GM23248 (cell line): ENCODE measurements at places on chromosomes 6 and 20. TPM values are rescaled to one million over a fixed set of nuclear protein-coding genes. Genes with fewer than 3 reads are reported as not detected.
A peak's percentile ranks its signal among the peaks of the same experiment; 100 is the strongest.

- H3K27ac ChIP-seq, result no peak overlapping the region
- no peaks in the 10 kb centered on the region for H3K27me3 ChIP-seq
- H3K4me3 ChIP-seq, result no peak overlapping the region
- H3K4me1 ChIP-seq, result peaks cover 13% of the 10 kb centered on the region
Measured at GRCh38 chr6:11323666-11324452, 91.4 kb upstream of the NEDD9 start.

GRCh38 chr6:34381081-34381480 is 11.4 kb downstream of the NUDT3 start:
- no peaks in the 10 kb centered on the region for H3K27me3 ChIP-seq
- peaks cover 19% of the 10 kb centered on the region for H3K4me1 ChIP-seq
- H3K36me3 ChIP-seq, result no peaks in the 10 kb centered on the region
- H3K4me3 ChIP-seq, result no peak overlapping the region

- peak; percentile 63 for DNase-seq
- H3K4me1 ChIP-seq, result peaks cover 42% of the 10 kb centered on the region
- no peaks in the 10 kb centered on the region for H3K36me3 ChIP-seq
- peak overlapping the region; percentile 77 for H3K27ac ChIP-seq
- H3K4me3 ChIP-seq, result peak overlapping the region; percentile 98
Measured at GRCh38 chr6:108561742-108562502, 1.2 kb downstream of the FOXO3 start.

GRCh38 chr20:61041481-61041880 is 210.6 kb upstream of the CDH4 start:
- H3K27ac ChIP-seq, result no peak overlapping the region
- no peaks in the 10 kb centered on the region for H3K4me1 ChIP-seq
- DNase-seq, result no peak
- no peak overlapping the region for H3K4me3 ChIP-seq

DNA sequence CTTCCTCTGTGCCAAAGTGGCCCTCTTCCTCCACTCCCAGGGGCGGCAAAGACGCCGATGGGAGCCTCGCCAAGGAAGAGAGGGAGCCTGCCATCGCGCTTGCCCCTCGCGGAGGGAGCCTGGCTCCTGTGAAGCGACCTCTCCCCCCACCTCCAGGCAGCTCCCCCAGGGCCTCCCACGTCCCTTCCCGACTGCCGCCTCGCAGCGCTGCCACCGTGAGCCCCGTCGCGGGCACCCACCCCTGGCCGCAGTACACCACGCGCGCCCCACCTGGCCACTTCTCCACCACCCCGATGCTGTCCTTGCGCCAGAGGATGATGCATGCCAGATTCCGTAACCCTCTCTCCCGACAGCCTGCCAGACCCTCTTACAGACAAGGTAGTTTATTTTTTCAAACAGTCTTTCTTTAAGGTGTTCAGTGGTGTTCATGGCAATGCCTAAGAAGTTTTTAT is 64.9 kb downstream of the FNDC1 start:
- H3K27me3 ChIP-seq, result no peaks in the 10 kb centered on the region
- H3K36me3 ChIP-seq, result no peaks in the 10 kb centered on the region
- no peak for DNase-seq
- H3K4me1 ChIP-seq, result no peaks in the 10 kb centered on the region

DNA sequence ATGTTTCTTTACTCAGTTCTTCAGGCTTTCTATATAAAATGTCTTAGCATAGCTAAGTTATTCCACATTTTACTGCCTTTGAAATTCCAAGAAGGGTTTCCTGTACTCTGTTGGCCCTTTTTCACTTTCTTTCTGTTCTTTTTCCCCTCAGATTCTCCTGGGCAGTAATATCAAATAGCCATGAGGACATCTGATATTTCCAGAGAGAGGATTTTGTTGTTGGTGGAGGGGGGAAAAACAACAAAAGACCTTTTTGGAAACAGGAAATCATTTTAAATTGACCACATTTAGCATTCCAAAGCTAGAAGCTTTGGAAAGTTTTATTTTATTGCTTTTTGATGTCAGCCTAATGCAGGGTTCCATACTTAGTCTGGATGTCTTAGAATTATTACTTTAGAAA is 445.4 kb downstream of the GJA1 start:
- no peak overlapping the region for H3K27ac ChIP-seq
- H3K36me3 ChIP-seq, result no peaks in the 10 kb centered on the region
- H3K4me1 ChIP-seq, result peaks cover 73% of the 10 kb centered on the region
- H3K27me3 ChIP-seq, result no peaks in the 10 kb centered on the region

GRCh38 chr6:169866668-169867521 is 115.5 kb downstream of the ERMARD start:
- no peak overlapping the region for H3K27ac ChIP-seq
- no peaks in the 10 kb centered on the region for H3K36me3 ChIP-seq
- no peak for DNase-seq
- H3K4me1 ChIP-seq, result no peaks in the 10 kb centered on the region
- no peaks in the 10 kb centered on the region for H3K27me3 ChIP-seq

GRCh38 chr6:89162047-89162371 is 16.2 kb downstream of the PM20D2 start:
- H3K27ac ChIP-seq, result no peak overlapping the region
- no peaks in the 10 kb centered on the region for H3K36me3 ChIP-seq
- no peaks in the 10 kb centered on the region for H3K27me3 ChIP-seq
- no peak overlapping the region for H3K4me3 ChIP-seq

DNA sequence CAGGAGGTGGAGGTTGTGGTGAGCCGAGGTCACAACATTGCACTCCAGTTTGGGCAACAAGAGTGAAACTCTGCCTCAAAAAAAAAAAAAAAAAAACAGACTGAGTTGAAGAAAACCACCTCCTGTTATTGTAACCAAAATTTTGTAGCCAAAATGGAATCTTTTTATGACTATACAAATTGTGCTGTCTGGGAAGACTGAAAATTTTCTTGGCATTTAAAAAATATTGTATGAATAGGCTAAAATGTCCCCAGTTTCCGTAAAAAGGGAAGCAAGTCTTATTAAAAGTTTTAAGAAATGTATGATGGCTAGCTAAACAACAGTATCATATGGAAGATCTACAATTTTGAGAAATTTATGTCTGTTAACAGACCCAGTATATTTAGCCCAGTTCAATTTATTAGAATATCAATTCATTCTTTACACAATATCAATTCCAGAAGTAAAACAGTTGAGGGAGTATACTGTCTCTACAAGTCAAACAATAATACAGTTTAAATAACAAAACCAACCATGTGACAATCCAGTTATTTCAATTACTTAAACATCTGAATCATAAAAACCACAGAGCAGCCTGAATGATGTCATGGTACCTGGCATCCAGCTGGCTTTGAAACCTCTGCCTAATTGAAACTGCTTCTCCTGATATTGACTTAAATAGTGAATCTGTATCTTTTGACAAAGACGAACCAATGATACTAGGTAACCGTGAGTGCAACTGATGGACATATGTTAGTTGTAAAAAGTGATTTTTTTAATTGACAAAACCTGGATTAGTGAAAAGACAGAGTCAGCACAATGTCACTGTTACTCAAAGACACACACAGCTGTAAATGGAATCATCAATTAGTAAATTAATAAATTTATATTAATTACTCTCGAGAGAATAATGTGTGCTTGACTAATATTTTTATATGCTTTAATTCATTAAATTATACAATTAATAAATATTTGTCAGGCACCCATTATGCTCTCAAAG is 166.6 kb upstream of the MARCKS start:
- no peaks in the 10 kb centered on the region for H3K27me3 ChIP-seq
- H3K27ac ChIP-seq, result no peak overlapping the region
- DNase-seq, result peak; percentile 88
- no peaks in the 10 kb centered on the region for H3K36me3 ChIP-seq

DNA sequence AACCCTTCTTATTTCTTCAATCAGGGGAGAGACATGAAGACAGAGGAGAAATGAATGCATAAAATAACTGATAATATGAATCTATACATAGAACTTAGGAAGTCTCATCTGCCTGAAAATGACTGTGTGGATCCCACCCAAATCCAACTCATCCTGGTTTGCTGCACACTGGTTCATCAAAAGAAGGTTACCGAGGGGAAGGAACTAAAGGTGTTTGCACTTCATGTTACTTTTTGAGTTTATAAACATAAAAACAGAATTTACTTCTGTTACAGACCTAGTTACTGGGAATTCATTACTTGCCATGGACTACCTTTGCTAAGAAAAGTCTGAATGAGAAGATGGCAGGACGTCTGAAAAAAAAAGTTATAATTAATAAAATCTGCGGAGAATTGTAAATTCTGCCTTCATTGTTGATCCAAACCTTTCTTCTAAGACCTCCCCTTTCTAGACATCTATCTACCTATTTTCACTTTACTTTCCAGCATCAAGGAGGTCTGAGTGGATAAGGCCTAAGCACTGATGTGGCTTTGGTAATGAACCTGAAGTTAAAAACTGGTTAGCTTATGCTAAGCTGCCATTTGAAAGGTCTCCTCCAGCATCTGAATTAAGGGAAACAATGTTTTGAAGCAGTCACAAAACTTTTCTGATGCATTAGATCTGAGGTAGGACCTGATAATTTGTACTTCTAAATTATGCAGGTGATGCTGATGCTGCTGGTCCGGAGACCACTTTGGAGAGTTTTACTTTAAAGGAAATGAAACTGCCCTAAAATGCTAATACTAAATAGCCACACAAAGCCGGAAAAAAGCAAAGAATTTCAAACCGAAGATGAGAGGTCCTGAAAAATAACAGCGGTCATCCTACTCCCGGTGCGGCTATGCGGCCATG is 84.0 kb downstream of the HFE start:
- H3K27me3 ChIP-seq, result no peaks in the 10 kb centered on the region
- DNase-seq, result peak; percentile 26
- peak overlapping the region; percentile 96 for H3K27ac ChIP-seq
- no peaks in the 10 kb centered on the region for H3K36me3 ChIP-seq
- H3K4me1 ChIP-seq, result peaks cover 15% of the 10 kb centered on the region; the same call in 1 of the 2 replicates
- peak overlapping the region; percentile 89 for H3K4me3 ChIP-seq

The TXLNB gene
- 0.13 and 0.22 TPM in 2 replicates for total RNA-seq

The ASIP gene
- total RNA-seq, result not detected in 2 replicates

The UBE2C gene
- 33.8 and 38.8 TPM in 2 replicates for total RNA-seq
